NCI-H2081 treated with DMSO at 0.1 percent for 48 hours (cell line): ENCODE measurements at places on chromosomes 12 and 14.

DNA sequence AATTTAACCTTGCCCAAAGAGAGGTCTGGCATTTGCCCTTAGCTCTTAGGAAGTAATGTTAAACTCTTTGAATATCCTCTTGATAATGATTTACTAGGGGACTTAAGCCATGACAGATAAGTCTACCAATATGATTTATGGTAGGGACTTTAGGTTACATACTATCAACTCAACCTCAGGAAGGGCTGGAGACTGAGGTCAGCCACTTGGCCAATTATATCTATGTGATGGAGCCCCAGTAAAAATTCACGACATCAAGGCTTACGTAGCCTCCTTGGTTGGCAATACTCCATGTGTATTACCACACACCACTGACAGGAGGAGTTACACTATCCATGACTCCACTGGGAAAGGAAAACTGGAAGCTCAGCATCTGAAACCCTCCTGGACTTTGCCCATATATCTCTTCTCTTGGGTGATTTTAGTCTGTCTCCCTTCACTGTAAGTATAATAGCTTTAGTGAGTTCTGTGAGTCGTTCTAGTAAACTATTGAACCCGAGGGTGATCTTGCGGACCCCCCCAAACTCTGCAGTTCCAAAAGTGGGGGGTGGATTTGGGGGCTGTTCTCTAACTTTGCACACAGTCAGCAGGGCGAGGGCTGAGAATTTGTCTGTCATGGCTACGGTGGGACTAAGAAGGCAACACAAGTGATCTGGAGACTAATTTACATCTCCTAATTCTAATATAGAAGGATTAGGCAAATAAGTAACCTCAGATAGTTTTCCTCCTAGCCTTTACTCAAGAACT is 62.3 kb downstream of the R3HDM2 start:
- no peak for DNase-seq

DNA sequence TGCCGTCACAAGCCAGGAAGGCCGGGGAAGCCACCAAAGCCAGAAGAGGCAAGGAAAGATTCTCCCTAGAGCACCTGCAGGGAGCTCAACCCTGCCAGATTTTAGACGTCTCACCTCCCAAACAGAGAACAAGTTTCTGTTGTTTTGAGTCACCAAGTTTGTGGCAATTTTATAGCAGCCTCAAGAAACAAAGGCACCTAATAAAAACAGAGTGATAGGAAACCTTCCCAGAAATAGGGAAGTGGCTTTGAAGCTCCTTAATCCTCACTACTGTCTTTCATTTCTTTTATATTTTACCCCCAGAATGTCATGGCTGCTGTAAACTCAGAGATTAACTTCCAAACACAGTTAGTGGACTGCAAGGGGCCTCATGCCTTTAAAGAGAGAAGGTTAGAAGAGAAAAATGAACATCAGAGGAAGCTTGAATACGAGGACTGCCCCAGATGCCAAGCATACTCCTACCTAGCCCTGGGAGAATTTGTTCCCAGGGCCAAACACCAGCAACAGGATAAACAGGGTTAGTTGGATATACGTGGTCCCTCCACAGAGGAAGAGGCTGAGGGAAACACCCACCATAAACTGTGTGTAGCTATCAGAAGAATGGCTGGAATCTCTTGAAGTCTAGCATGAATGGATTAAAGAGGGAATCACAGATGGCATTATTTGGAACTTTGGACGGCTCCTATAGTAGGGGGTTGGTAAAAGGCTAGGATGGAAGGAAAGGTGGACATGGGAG is 148.3 kb downstream of the KCNA5 start:
- no peak for DNase-seq

- DNase-seq = no peak
These were observed 3.9 kb downstream of the FLRT2 start for GRCh38 chr14:85533861-85534291.

DNA sequence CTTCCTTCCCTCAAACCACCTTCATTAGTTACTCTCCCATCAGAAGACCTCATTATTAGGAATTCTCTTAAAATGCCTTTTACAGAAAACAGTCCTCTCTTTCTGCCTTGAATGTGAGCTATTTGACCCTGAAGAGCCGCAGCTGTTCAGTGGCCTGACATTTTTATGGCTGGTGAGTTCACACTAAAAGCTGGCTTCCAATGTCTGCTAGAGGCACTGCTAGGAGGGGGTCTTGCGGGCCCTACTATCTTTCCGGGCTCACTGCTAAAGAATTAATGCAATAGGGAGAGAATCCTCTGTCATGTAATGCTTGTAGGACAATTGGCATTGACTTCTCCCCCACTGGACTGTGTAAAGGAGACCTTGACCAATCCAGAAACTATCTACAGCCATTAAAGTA is 87.7 kb downstream of the GPR135 start:
- no peak for DNase-seq

DNA sequence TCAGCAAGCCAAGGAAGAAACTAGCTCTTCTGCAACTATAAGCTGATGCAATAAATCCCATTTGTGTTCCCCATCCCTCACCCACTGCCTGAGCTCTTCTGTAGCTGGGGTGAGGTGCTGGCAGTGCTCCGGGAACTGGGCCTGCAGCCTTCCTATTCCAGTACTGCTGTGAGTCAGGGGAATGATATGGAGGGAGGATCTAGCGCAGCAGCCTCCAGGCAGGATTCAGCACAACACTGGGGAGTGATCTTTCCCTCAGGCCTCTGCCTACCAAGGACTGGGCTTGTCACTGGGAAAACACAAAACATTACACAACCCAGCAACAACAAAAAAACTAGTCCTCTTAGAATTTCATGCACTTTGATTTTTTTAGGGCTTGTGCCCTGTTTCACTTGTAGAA is 58.7 kb downstream of the ST8SIA1 start:
- DNase-seq = no peak

GRCh38 chr14:92460916-92461579 is 52.5 kb upstream of the RIN3 start:
- no peak for DNase-seq

DNA sequence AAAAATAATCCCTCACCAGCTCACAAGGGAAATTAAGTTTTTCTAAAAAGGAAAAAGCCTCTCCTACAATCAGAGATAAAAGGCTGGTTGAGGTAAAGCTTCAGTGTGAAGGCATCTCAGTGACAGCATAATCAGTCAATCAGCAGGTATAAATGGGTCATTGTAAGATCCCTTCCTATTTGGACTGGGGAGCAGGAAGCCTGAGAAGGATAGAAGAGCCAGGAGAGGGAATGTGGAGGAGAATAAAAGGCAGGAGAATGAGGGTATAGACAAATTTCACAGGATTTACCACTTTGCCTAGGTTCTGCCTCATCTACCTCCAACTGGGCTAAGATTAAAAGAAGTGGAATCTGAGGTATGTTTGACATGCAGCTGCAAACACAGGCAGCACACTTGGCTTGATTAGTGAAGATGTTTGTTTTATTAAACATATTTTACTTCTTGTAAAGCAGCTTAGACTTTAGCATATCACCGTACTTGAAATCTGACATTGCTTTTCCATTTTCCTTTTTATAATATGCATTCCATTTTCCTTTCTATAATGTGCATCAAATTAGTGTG is 479.1 kb upstream of the USP15 start:
- no peak for DNase-seq

- DNase-seq = no peak
These were observed 12.5 kb upstream of the RNASE3 start for GRCh38 chr14:20878695-20879094.

DNA sequence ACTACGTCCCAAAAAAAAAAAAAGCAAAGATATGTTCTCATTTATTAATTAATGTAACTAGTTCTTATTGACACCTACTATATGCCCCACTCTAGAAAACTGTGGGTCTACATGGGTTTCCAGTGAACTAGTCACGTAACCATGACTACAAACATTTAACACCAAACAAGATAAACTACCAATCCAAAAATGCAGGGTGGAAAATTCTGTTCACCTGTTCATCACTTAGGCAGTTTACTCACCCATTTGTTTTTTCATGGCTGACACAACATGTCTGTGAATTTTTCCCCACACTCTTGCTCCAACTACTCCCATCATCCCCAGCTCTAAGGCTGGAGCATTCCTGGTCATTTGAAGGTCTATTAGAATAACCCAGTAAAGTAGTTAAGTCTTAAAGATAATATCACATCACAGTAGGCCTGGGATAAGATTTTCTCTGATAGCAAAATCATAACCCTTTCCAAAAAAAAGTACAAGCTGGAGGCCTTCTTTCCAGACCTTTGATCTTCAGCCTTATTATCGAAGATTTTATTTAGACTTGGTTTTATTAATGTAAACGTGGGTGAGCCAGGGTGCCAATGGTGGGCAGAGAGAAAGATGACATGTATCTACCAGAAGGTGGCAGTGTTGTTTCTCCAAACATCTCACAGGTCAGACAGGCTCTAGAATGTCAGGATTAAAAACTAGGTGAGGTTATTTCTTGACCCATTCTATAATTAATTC is 61.6 kb upstream of the DAAM1 start:
- no peak for DNase-seq

- DNase-seq = no peak
These were observed 311 bp upstream of the LGR5 start for GRCh38 chr12:71439362-71439612.
